ENCODE measurements at places on chromosomes 4 and X. TPM values are rescaled to one million over a fixed set of nuclear protein-coding genes. Genes with fewer than 3 reads are reported as not detected.

SYN1 gene
- 2.0 TPM for total RNA-seq

FGF5 gene
- not detected for total RNA-seq

RPA4 gene
- total RNA-seq, result 0.60 TPM

ADH1A gene
- total RNA-seq, result not detected

STAP1 gene
- 22.0 TPM for total RNA-seq

- H3K27me3 ChIP-seq, result peaks cover 8% of the 10 kb centered on the region
- DNase-seq, result no peak
- no peak overlapping the region for H3K4me3 ChIP-seq
- no peak overlapping the region for H3K27ac ChIP-seq
These were observed 26.4 kb downstream of the ATG4A start for GRCh38 chrX:108117988-108118387.

DNA sequence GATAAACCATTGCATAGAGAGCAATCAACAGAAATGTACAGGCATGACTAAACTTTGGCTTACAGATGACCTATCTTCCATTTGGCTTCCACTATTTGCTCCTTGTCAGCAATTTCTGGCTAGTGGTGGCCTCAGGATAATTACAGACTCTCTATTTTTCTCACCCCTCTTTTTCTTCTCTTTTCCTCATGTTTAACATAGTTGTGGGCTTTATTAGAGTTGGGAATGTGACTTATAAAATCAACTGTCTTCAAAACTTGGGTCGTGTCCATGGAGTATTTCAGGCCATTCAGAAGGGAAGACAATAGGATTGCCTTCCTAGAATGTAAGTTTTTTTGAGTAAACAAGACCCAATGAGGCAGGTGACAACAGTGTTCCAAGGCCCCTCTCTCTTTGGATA, 236.2 kb downstream of the FRAS1 start:
- H3K36me3 ChIP-seq, result peaks cover 2% of the 10 kb centered on the region
- H3K27ac ChIP-seq, result no peak overlapping the region
- peaks cover 19% of the 10 kb centered on the region for H3K27me3 ChIP-seq
- no peak for DNase-seq
- H3K4me3 ChIP-seq, result no peak overlapping the region

FRAS1 gene
- 0.10 TPM for total RNA-seq

- no peak within 1 kb of the TSS for H3K27ac ChIP-seq
- no peaks in the 10 kb centered on the region for H3K4me1 ChIP-seq
- H3K27me3 ChIP-seq, result peaks cover 10% of the 10 kb centered on the region
- DNase-seq, result peak; percentile 2
These were observed at the start of gene SLC4A4 for GRCh38 chr4:71338846-71339593. SLC4A4 (plus strand) TSS chr4:71339020.

GRCh38 chrX:75603833-75604232, 81.0 kb upstream of the ZDHHC15 start:
- no peaks in the 10 kb centered on the region for H3K4me1 ChIP-seq
- H3K27ac ChIP-seq, result no peak overlapping the region
- DNase-seq, result no peak

CPLX1 gene
- total RNA-seq, result 1.9 TPM

ARHGEF38 gene
- total RNA-seq, result not detected

DNA sequence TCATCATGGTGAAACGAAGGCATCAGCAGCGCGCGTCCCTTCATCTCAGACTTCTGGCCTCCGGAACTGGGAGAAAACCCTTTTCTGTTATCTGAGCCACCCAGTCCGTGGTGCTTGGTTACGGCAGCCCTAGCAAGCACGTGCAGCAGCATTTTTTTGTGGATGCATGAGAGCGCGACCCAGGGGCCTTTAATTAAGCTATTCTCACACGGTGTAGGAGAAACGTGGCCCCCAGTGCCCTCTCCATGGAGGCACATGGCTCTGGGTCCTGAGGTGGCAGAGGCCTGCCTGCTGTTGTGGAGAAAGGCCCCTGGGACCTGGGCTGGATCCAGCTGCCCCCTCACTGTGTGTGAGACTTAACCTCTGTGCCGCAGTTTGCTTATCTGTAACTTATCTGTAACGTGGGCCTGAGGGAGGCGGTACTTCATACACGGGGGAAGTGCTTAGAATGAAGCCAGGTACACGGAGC, 9.5 kb downstream of the CLCN4 start:
- peaks cover 19% of the 10 kb centered on the region for H3K4me1 ChIP-seq
- no peaks in the 10 kb centered on the region for H3K36me3 ChIP-seq
- DNase-seq, result no peak
- H3K27me3 ChIP-seq, result peaks cover 26% of the 10 kb centered on the region
- H3K27ac ChIP-seq, result no peak overlapping the region

GRCh38 chr4:26001413-26001812, 87.4 kb downstream of the SMIM20 start:
- peaks cover 29% of the 10 kb centered on the region for H3K27me3 ChIP-seq
- H3K27ac ChIP-seq, result no peak overlapping the region
- H3K4me3 ChIP-seq, result no peak overlapping the region
- no peak for DNase-seq
- no peaks in the 10 kb centered on the region for H3K36me3 ChIP-seq

DNA sequence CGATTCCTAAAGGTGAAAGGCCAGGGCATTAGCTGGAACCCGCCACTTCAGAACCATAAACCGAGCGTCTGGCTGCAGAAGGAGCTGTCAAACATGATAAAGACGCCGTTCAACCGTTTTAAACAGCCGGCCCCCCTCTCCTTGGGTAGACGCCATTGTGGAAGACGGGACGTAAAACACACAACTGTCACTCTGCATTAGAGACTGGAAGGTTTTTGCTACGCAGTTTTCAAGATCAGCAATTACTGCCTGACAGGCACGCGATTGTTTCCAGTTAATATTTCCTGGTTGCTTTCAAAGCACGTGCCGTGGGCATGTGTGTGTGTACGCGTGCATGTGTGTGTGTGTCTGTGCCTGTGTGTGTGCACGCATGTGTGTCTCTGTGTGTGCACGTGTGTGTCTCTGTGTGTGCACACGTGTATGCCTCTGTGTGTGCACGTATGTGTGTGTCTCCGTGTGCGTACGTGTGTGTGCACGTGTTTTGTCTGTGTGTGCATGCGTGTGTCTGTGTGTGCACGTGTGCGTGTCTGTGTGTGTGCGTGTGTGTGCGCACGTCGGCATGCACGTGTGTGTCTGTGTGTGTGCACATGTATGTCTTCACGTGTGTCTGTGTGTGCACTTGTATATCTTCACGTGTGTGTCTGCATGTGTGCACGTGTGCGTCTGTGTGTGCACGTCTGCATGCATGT, 48.8 kb downstream of the SHOX start:
- no peak for DNase-seq
- no peaks in the 10 kb centered on the region for H3K27me3 ChIP-seq
- H3K27ac ChIP-seq, result no peak overlapping the region
- peaks cover 4% of the 10 kb centered on the region for H3K36me3 ChIP-seq
- no peak overlapping the region for H3K4me3 ChIP-seq
- H3K4me1 ChIP-seq, result no peaks in the 10 kb centered on the region

- H3K27ac ChIP-seq, result no peak overlapping the region
- DNase-seq, result no peak
- no peaks in the 10 kb centered on the region for H3K27me3 ChIP-seq
- H3K36me3 ChIP-seq, result peaks cover 11% of the 10 kb centered on the region
These were observed 199.7 kb upstream of the KLF3 start for GRCh38 chr4:38464328-38464727.

- H3K4me3 ChIP-seq, result no peak overlapping the region
- no peaks in the 10 kb centered on the region for H3K4me1 ChIP-seq
- no peaks in the 10 kb centered on the region for H3K36me3 ChIP-seq
- peaks cover 11% of the 10 kb centered on the region for H3K27me3 ChIP-seq
These were observed 37.3 kb upstream of the IGFBP7 start for GRCh38 chr4:57147335-57148060.

MAGEA12 gene
- total RNA-seq, result not detected

DNA sequence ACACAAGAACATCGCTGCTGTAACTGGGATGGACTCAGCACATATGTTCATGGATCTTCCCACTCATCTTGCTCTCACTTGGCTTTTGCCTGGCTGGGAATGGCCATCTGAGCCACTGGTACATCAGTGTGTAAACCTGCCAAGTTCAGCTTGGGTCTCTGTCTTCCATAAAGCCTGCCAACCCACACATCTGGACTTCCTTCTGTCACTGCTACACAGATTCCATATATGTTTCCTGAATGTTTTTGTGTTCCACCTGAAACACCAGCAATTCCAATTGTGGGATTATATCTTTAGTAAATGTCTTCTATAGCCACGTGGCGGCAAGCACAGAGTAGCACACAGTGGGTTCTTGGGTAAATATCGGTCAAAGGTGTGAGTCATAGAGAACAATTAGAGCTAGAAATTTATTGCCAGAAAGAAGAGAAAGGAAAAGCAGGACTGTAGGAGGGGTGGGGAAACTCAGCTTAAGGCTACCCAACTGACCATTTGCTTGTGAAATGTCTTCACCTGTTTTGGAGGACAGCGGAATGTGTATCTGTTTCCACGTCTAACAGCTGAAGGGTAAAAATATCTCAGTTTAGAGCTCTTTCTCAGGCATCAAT, 125.9 kb downstream of the MFAP3L start:
- H3K27me3 ChIP-seq, result peaks cover 8% of the 10 kb centered on the region
- no peaks in the 10 kb centered on the region for H3K36me3 ChIP-seq
- DNase-seq, result no peak

PCDH7 gene
- total RNA-seq, result not detected

DNA sequence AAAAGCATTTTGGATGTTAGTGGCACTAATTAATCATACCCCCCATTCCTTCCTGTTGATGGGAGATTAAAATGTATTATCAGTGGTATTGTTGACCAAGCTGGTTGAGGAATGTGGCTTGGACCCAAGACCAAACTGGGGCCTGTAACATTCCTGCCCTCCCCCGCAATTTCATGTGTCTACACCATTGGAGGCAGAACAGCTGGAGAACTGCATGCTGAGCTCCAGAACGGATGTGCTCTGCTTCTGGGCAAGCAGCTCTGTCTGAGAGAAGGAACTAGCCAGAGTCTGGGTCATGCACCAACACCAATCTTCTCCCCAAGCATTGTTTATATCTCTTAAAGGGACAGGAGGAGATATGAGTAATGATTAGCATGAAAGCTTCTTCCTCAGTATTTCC, 185.5 kb downstream of the CEP135 start:
- no peak for DNase-seq
- H3K4me1 ChIP-seq, result no peaks in the 10 kb centered on the region
- no peak overlapping the region for H3K27ac ChIP-seq
- no peaks in the 10 kb centered on the region for H3K36me3 ChIP-seq
- no peak overlapping the region for H3K4me3 ChIP-seq
- H3K27me3 ChIP-seq, result no peaks in the 10 kb centered on the region
